ENCODE measurements at places on chromosomes 12 and 14.

GRCh38 chr14:63966407-63966806 lies 113.6 kb downstream of the SYNE2 start:
- DNase-seq = no peak

DNA sequence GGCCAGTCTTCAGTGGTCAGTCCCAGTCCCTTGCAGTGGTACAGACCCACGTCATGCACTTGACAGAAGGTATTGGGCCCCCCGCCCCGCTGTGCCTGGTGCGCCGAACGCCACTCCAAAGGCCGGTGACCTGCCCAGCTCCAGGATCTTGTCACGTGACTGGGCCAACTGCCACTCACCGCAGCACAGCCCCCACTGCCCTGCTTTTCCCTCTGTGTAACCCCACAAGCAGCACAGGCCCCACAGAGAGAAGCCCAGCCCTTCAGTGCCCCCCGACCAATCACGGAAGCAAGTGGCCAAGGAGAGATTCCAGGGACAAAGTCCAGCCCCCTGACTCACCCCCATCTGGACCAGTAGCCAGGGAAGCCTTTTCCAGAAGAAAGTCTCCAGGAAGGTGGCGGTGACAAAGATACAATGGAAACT lies 498 bp downstream of the GPR132 start:
- DNase-seq = no peak

- no peak for DNase-seq
Measured at GRCh38 chr14:31897581-31898186, 179.4 kb upstream of the ARHGAP5 start.

DNA sequence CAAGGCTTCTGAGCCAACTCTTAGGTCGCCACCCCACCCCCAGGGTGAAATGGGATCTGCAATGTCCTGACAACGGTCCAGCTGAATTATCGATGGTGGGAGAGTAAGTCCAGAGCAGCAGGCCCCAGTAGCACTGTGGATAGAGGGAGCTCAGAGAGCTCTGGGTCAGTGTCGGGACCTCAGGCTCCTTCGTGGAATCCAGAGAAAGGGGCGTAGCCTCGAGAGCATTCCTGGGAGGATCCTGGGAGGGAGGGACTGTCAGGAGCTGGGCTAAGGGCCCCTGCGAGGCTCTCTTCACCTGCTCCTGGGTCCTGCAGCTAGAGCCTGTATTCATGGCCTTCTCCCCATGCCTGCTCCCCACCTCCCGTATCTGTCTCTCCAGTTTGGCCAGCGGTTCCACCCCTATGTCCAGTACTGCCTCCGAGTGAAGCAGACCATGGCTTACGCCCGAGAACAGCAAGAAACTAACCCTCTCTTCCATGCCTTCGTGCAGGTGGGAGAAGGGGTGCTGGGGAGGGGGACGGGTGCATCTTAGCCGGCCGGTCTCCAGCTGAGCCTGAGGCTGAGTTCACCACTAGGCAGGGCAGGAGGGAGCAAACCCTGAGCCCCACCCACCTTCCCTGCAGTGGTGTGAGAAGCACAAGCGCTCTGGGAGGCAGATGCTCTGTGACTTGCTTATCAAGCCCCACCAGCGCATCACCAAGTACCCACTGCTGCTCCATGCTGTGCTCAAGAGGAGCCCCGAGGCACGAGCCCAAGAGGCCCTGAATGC lies 6.6 kb downstream of the PLEKHG6 start:
- DNase-seq = no peak

- peak; percentile 72 for DNase-seq
Measured at GRCh38 chr12:6461401-6462233, 8.9 kb downstream of the VAMP1 start.

DNA sequence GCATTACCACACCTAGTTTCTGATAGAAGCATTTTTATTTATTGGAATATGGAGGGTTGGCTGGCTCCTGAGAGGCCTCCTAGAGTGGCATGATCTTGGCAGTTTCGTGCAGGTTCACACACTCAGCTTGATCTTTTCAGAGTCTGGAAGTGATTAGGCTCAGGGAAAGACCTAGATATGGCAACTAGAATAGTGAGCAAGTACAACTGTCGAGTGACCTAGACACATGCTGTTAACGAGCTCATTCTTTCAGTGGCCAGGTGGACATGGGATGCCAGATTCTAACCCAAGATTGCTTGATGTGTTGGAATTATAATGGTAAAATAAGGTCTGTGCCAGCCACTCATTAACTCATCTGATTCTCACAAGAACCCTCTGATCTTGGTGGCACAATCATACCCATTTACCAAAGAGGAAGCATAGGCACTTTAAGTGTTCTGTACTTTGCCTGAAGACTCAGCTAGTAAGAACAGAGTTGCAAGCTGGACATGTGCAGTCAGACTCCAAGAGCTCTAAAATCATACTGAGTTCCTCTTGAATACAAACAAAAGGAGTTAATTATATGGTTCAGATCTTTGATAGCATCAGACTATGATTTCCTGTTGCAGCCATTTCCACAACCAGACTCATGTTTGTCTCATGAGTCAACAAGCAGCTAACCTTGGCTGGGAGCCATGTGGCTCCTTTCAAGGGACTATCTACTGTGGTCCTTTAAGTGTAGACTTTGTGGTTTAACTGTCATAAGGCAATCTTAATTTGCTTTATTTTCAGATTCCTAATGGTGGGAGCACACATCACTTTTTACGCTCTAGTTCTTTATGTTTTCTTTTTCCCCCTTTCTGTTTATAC lies 144.2 kb downstream of the PLEKHA5 start:
- peak; percentile 46 for DNase-seq

- DNase-seq = no peak
Measured at GRCh38 chr14:51978681-51979085, 10.7 kb upstream of the RTRAF start.

Measured in stimulated activated CD8-positive, alpha-beta memory T cell treated with anti-CD3 and anti-CD28 coated beads, Interleukin-15, amount 100 ng/mL, for 4 hours (primary cell).